ENCODE measurements at places on chromosomes 1 and 21. TPM values are rescaled to one million over a fixed set of nuclear protein-coding genes. Genes with fewer than 3 reads are reported as not detected.

- no peak for DNase-seq
- H3K36me3 ChIP-seq, result no peaks in the 10 kb centered on the region
- no peak overlapping the region for H3K4me3 ChIP-seq
- peaks cover 3% of the 10 kb centered on the region for H3K4me1 ChIP-seq
- no peak overlapping the region for H3K27ac ChIP-seq
Measured at GRCh38 chr1:168947041-168947440, 159.4 kb upstream of the ATP1B1 start.

DNA sequence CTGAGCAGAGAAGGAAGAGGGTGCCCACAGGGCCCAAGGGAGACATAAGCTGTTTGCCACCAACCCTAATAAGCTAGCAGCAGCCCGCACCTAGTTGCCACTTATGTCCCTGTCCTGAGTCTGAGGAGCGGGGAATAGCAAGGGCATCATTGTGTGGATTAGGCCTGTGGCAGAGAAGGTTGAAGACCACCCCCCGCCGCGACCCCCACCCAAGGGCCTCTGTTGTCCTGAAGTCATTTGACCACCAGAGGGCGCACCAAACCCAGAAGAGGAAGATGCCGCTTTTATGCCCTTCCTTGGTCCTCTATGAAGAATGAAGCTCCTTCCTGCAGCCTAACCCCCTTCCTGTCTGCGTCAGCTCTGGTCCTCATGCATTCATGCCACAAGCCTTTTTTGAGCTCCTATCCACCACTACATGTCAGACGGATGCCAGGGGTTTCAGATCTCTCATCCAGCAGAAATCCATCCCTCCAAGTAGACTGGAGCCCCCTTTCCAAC lies 16.6 kb downstream of the RHBG start:
- H3K4me1 ChIP-seq, result no peaks in the 10 kb centered on the region
- H3K27ac ChIP-seq, result no peak overlapping the region
- H3K36me3 ChIP-seq, result no peaks in the 10 kb centered on the region
- no peak overlapping the region for H3K4me3 ChIP-seq
- H3K27me3 ChIP-seq, result no peaks in the 10 kb centered on the region

- no peak overlapping the region for H3K27ac ChIP-seq
- no peaks in the 10 kb centered on the region for H3K36me3 ChIP-seq
- H3K27me3 ChIP-seq, result no peaks in the 10 kb centered on the region
- H3K4me1 ChIP-seq, result no peaks in the 10 kb centered on the region
Measured at GRCh38 chr1:169618367-169618766, 11.6 kb downstream of the SELP start.

DNA sequence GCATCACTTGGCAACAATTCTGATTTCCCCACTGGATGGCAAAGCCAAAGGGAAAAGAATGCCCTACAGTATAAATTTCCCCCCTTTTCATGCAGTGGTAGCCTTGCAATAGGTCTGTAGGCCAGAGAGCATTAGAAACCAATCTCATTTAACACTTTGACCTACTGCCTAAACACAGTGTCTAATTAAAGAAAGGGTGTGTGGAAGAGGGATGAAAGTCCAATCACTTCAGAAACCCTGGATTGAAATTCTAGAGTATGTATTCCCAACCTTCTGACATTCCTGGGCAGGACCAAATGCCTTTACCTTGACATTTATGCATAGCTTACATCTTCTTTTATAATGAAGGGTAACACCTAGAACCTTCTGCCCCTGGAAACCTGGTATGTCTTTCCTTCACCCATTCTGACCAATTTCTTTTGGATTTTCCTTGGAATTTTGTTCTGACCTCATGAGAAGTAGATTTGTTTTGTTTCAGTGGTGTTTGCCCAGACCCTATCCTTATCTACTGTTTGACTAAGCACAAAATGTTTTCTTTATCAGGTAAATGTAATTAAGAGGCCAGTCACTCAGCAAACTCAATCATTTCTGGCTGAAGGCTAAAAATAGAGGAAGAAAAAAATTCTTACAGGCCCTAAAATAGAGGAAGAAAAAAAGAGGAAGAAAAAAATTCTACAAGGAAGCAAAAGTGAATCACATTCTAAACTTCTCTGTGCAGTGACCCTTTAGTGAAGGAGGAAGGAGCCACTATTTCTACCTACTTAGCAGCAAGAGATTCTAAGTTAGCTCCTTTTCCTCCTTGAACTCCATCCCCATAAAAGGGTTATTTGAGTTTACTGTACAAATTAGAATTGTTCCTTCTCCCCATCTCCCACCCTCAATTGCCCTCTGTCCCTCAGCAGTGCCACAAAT lies 129.5 kb upstream of the DSCAM start:
- H3K27ac ChIP-seq, result no peak overlapping the region
- no peak overlapping the region for H3K4me3 ChIP-seq
- H3K27me3 ChIP-seq, result no peaks in the 10 kb centered on the region

GRCh38 chr1:147641695-147642592 lies 28.4 kb downstream of the ACP6 start:
- H3K27me3 ChIP-seq, result no peaks in the 10 kb centered on the region
- no peaks in the 10 kb centered on the region for H3K4me1 ChIP-seq
- no peak overlapping the region for H3K4me3 ChIP-seq
- DNase-seq, result peak; percentile 44
- H3K36me3 ChIP-seq, result no peaks in the 10 kb centered on the region

DNA sequence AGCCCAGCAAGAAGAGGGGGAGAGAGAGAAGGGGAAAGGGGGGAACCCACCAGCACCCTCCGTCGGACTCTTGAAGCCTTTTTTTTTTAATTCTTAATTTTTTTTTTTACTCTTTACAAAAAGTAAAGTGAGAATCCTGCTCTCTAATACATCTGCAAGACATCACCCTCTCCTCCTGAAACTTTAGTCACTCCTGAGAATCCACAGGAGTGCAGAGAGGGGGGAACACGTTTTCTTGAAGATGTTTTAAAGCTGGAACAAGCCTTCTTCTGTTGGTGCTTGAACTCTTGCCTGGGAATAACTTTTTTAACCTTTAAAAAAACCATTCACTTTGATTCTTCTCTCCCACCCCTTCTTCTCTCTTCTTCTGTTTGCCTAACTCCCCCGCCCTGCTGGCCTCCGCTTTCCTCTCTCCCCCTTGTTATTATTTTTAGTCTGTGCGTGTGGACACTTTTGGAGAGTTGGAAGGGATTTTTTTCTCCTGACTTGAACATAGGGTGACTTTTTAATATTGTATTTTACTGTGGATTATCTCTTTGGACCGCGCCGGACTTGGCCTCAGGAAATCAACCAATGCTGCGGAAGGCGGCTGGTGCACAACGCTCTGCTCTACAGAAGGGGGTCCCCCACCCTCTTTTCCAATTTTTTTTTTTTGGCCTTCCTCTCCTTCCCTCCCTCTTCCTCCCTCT lies 383 bp upstream of the PRRX1 start:
- no peak for DNase-seq
- H3K36me3 ChIP-seq, result no peaks in the 10 kb centered on the region
- H3K27me3 ChIP-seq, result peaks cover 23% of the 10 kb centered on the region
- H3K4me1 ChIP-seq, result peaks cover 15% of the 10 kb centered on the region

GRCh38 chr21:34018185-34018584 lies 55.2 kb upstream of the MRPS6 start:
- no peak overlapping the region for H3K27ac ChIP-seq
- H3K4me1 ChIP-seq, result no peaks in the 10 kb centered on the region
- no peak overlapping the region for H3K4me3 ChIP-seq

- no peak overlapping the region for H3K27ac ChIP-seq
- H3K27me3 ChIP-seq, result no peaks in the 10 kb centered on the region
- H3K4me3 ChIP-seq, result no peak overlapping the region
- no peaks in the 10 kb centered on the region for H3K36me3 ChIP-seq
- DNase-seq, result no peak
Measured at GRCh38 chr21:44897326-44898010, 23.2 kb downstream of the ITGB2 start.

DNA sequence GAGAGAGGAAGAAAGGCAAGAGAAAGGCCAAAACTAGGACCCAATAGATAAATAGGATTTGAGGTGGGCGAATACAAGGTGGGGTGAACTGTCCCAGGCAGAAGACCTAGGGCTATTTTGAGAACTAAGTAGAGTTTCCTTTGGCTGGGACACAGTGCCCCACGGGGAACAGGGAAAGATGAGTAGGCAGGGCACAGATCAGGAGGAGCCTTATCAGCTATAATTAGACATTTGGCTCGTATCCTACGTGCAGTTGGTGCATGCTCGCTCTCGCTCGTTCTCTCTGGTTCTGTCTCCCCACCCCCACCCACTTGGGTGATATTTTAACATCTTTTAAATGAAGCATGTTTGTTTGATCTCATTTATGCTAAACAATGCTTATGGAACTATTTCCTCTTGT lies 235.0 kb upstream of the JUN start:
- no peak for DNase-seq
- H3K27me3 ChIP-seq, result no peaks in the 10 kb centered on the region
- no peak overlapping the region for H3K27ac ChIP-seq
- no peaks in the 10 kb centered on the region for H3K4me1 ChIP-seq

DNA sequence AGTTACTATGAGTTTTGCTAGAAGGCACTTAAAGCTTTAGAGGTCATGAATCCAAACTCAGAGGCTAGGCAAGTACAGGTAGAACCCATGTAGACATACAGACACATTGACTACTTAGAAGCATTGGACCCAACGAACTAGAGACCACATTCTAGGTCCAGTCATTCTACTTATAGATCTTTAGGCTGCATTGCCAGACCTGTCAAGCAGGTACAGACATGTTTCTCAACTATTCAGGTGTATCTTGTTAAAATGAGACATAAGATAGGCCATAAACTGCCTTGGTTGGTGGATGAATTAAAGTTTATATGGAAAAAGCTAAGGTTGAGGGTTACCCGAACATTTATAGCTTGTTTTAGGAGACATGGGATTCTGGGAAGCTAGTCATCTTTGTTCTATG lies 6.5 kb downstream of the ZP4 start:
- no peak for DNase-seq
- no peaks in the 10 kb centered on the region for H3K27me3 ChIP-seq
- no peaks in the 10 kb centered on the region for H3K36me3 ChIP-seq
- H3K4me3 ChIP-seq, result no peak overlapping the region
- no peaks in the 10 kb centered on the region for H3K4me1 ChIP-seq
- no peak overlapping the region for H3K27ac ChIP-seq

- peak overlapping the region; percentile 77 for H3K27ac ChIP-seq
- peaks cover 10% of the 10 kb centered on the region for H3K4me1 ChIP-seq
- H3K27me3 ChIP-seq, result no peaks in the 10 kb centered on the region
- H3K36me3 ChIP-seq, result no peaks in the 10 kb centered on the region
Measured at GRCh38 chr1:31714442-31715086, 10.7 kb upstream of the COL16A1 start.

GRCh38 chr1:96059276-96059675 lies 662.3 kb upstream of the PTBP2 start:
- no peak overlapping the region for H3K27ac ChIP-seq
- DNase-seq, result no peak
- no peaks in the 10 kb centered on the region for H3K4me1 ChIP-seq
- no peaks in the 10 kb centered on the region for H3K27me3 ChIP-seq
- no peaks in the 10 kb centered on the region for H3K36me3 ChIP-seq
- H3K4me3 ChIP-seq, result no peak overlapping the region

DNA sequence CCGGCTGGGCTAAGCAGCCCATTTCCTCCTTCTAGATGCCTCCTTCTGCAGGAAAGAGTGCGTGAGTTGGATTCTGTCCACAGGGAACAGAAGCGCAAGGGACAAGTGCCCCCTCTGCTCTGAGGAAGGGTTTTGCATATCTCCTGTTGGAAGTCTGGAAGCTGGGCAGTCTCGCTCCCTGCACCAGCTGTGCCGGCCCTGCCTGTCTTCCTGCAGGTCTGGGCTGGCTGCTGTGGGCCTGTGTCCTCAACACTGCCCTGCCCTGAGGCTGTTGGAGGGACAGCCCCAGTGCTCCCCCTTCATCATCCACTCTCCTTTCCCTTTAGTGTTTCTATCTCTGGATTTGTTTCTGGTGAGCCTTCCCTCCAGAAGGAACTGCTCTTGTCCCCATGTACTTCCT lies 21.8 kb downstream of the ADARB1 start:
- no peaks in the 10 kb centered on the region for H3K27me3 ChIP-seq
- no peak for DNase-seq
- no peak overlapping the region for H3K4me3 ChIP-seq
- H3K36me3 ChIP-seq, result no peaks in the 10 kb centered on the region
- no peaks in the 10 kb centered on the region for H3K4me1 ChIP-seq
- H3K27ac ChIP-seq, result no peak overlapping the region

- H3K4me1 ChIP-seq, result no peaks in the 10 kb centered on the region
- no peak overlapping the region for H3K4me3 ChIP-seq
- no peaks in the 10 kb centered on the region for H3K27me3 ChIP-seq
- no peaks in the 10 kb centered on the region for H3K36me3 ChIP-seq
- DNase-seq, result no peak
Measured at GRCh38 chr1:9150582-9151327, 21.9 kb upstream of the GPR157 start.

- no peak for DNase-seq
- no peaks in the 10 kb centered on the region for H3K27me3 ChIP-seq
- H3K36me3 ChIP-seq, result no peaks in the 10 kb centered on the region
- no peak overlapping the region for H3K27ac ChIP-seq
- H3K4me1 ChIP-seq, result no peaks in the 10 kb centered on the region
Measured at GRCh38 chr1:46549697-46550681, 1.5 kb downstream of the KNCN start.

DNA sequence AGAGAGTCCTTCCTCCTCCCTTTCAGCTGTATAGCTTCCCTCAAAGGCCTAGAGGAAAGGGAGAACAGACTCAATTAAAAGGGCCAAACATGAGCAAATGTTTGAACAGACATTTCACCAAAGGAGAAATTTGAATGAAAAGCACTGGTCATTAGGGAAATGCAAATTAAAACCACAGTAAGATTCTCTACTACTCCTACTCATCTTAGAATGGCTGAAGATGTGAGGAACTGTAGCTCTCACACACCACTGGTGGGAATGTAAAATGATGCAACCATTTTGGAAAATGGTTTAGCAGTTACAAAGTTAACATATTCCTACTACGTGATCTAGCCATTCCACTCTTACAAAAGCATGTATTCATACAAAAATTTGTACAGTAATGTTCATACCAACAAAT lies 253.0 kb upstream of the HOOK1 start:
- no peaks in the 10 kb centered on the region for H3K27me3 ChIP-seq
- no peak overlapping the region for H3K27ac ChIP-seq
- H3K4me3 ChIP-seq, result no peak overlapping the region
- H3K36me3 ChIP-seq, result peaks cover 3% of the 10 kb centered on the region

DNA sequence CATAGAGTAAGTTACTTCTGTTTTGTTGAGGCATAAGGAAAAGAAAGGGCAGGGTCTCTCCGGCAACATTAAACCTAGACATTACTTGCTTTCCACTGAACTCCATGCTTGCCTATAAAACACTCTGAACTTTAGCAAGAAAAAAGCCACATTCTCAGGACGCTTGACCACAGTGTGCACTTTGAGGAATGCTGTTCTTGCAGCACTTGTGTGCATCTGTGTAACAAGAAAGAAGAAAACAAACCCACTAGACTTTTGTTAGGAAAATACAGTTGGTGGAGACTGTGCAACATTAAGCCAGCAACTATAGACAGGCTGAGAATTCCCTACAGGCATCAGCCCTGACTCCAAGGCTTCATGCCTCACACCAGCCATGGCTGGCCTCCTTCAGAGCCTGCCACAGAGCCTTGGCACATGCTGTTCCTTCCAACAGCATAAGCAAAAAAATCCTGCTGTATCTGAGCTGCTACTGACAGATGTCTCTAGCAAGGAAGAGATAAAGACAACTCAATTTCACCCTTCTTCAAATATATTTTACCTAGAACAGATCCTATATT lies 5.8 kb downstream of the PDZK1 start:
- H3K4me1 ChIP-seq, result peaks cover 43% of the 10 kb centered on the region
- DNase-seq, result no peak
- H3K4me3 ChIP-seq, result no peak overlapping the region
- no peak overlapping the region for H3K27ac ChIP-seq
- H3K36me3 ChIP-seq, result no peaks in the 10 kb centered on the region

The OR2M7 gene
- not detected for total RNA-seq

The IL22RA1 gene
- 2.1 TPM for total RNA-seq

The BMP8B gene
- 0.19 TPM for total RNA-seq

The C1orf167 gene
- not detected for total RNA-seq

The SPSB1 gene
- 4.1 TPM for total RNA-seq

The TMEM61 gene
- not detected for total RNA-seq
